ENCODE measurements at places on chromosomes 12 and 14. TPM values are rescaled to one million over a fixed set of nuclear protein-coding genes. Genes with fewer than 3 reads are reported as not detected.

Gene ABHD12B
- not detected for total RNA-seq

Gene WNT1
- total RNA-seq: not detected

Gene KCNMB4
- 0.16 TPM for total RNA-seq

Gene SLC25A47
- not detected for total RNA-seq

Gene GPR68
- 10.4 TPM for total RNA-seq

Gene NFYB
- 30.9 TPM for total RNA-seq

Gene ARMH4
- total RNA-seq: 3.0 TPM

Gene TAS2R9
- 0.09 TPM for total RNA-seq

Gene KERA
- not detected for total RNA-seq

Gene PTPRQ
- total RNA-seq: 0.26 TPM

Gene SLC38A4
- total RNA-seq: 0.34 TPM

Gene OR4K17
- total RNA-seq: not detected

Gene INSM2
- total RNA-seq: not detected

Gene SPIC
- not detected for total RNA-seq

Gene KRT71
- total RNA-seq: not detected

Gene NRIP2
- not detected for total RNA-seq

Gene IFNG-AS1
- total RNA-seq: under 0.01 TPM

Gene TMEM30B
- total RNA-seq: 2.0 TPM

Gene SP7
- not detected for total RNA-seq

Gene KLRG1
- total RNA-seq: 0.34 TPM

Gene INHBE
- total RNA-seq: 0.52 TPM

Gene RD3L
- not detected for total RNA-seq

Gene FAR2
- 2.1 TPM for total RNA-seq

Gene MGST1
- 37.1 TPM for total RNA-seq

Gene MMP19
- 6.1 TPM for total RNA-seq

Gene GALNT16
- 0.32 TPM for total RNA-seq

Gene P2RX2
- total RNA-seq: 0.16 TPM

Gene ATF7IP
- total RNA-seq: 13.6 TPM

Gene EMP1
- total RNA-seq: 71.4 TPM

Gene HOXC4
- total RNA-seq: 0.16 TPM

Gene FGF23
- total RNA-seq: not detected

Gene GPR84
- not detected for total RNA-seq

Gene PKP2
- not detected for total RNA-seq

Gene ITPR2
- 3.6 TPM for total RNA-seq

Gene LTB4R
- total RNA-seq: 0.94 TPM

Gene NPAS3
- 0.16 TPM for total RNA-seq

Gene NDUFA9
- total RNA-seq: 62.0 TPM

Gene SRGAP1
- 9.3 TPM for total RNA-seq

Gene PTCSC3
- total RNA-seq: not detected

Gene RPS29
- 1,629 TPM for total RNA-seq

Measured in bronchial smooth muscle cell (primary cell).